Right ventricle myocardium superior (tissue), 1 donor: ENCODE measurements at places on chromosomes 6 and 20. TPM values are rescaled to one million over a fixed set of nuclear protein-coding genes. Genes with fewer than 3 reads are reported as not detected.

BMP2 gene
- 2.5 TPM for total RNA-seq

PTCRA gene
- total RNA-seq = not detected

ZNF217 gene
- total RNA-seq = 7.0 TPM

CYP21A2 gene
- total RNA-seq = not detected

MTRF1L gene
- 28.2 TPM for total RNA-seq

EEF1A2 gene
- total RNA-seq = 1,229 TPM

RIMS4 gene
- 0.13 TPM for total RNA-seq

SLC17A3 gene
- not detected for total RNA-seq
